ENCODE measurements at places on chromosomes 6 and 20. TPM values are rescaled to one million over a fixed set of nuclear protein-coding genes. Genes with fewer than 3 reads are reported as not detected.

DNA sequence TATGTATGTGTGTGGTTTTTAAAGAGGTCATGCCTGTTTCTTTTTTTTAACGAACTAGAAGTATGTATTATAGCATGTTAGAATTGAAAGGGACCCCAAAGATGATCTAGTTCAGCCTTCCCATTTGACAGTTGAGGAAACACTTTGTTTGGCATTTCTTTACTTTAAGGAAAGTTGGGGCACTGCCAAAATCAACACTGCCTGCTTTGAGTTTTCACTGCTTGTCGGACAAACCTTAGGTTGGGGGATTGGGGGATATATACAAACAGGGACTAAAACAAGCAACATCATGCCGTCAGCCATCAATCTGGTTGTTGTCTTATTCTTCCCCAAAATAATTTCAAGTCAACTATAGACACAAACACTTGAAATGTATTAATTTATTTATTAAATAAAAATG lies 14.1 kb upstream of the CALHM6 start:
- peaks cover 11% of the 10 kb centered on the region for H3K4me1 ChIP-seq
- no peak for DNase-seq
- peaks cover 22% of the 10 kb centered on the region for H3K27me3 ChIP-seq
- H3K4me3 ChIP-seq: no peak overlapping the region

DNA sequence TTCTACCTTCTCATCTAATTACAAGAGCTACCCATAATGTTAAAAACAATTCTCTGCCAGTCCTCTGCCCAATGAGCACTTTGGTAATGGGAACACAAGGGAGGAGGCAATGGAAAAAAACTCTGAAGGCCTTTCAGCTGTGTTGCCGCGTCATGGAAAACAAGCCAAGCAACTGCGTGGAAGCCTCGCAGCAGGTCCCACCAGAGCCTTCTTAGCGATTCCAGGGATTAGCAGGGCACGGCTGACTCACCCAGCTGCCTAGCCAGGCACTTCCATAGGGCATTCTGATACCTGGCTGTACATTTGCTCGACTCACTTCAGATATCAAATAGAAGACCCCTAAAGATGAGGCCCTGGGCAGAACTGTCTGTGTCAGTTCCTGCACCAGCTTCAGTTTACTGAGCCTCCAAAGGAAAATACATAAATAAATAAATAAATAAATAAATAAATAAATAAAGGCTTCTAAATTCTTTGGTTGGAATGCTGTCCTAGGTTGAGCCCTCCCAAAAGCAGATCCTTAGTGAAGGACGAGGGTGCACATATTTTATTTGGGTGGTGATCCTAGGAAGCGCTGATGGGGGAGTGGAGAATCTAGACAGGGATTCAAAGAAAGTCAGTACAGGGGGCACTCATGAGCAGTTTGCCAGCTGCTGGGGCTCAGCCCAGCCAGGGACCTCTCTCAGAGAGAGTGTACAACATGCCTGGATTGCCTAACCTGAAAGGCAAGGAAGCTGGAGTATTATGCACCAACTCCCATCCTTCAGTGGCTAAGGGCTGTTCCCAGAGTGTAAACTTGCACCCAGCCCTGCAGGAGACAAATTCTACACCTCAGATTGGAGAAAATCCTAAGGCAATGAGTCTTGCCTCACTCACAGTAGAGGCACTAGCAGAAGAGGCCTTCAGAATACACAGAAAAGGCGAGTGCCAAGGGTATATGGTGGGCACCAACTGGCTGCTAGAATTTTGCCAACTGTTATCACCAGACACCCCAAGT lies 18.2 kb downstream of the SNAP25 start:
- no peak overlapping the region for H3K27ac ChIP-seq
- no peaks in the 10 kb centered on the region for H3K36me3 ChIP-seq

DNA sequence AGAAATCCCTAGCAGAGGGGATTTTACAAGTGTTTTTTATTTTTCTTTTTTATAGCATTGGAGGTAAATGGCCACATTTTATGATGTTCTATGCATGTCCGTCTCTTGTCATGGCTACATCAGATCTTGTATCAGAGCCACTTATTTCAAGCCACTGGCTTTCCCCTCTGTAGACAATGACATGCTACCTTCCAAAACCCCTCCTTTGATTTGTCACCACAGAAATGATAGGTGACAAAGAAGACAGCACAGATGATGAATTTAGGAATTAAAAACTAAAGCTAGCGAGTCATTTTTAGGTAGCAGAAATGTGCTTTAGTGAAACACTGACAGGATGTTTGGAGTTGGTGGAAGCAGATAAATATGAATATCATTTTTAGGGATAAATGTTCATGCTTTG lies 20.8 kb downstream of the PLCB1 start:
- no peaks in the 10 kb centered on the region for H3K36me3 ChIP-seq
- no peak overlapping the region for H3K4me3 ChIP-seq
- DNase-seq: no peak
- H3K27ac ChIP-seq: no peak overlapping the region
- no peaks in the 10 kb centered on the region for H3K27me3 ChIP-seq
- H3K4me1 ChIP-seq: peaks cover 45% of the 10 kb centered on the region

DNA sequence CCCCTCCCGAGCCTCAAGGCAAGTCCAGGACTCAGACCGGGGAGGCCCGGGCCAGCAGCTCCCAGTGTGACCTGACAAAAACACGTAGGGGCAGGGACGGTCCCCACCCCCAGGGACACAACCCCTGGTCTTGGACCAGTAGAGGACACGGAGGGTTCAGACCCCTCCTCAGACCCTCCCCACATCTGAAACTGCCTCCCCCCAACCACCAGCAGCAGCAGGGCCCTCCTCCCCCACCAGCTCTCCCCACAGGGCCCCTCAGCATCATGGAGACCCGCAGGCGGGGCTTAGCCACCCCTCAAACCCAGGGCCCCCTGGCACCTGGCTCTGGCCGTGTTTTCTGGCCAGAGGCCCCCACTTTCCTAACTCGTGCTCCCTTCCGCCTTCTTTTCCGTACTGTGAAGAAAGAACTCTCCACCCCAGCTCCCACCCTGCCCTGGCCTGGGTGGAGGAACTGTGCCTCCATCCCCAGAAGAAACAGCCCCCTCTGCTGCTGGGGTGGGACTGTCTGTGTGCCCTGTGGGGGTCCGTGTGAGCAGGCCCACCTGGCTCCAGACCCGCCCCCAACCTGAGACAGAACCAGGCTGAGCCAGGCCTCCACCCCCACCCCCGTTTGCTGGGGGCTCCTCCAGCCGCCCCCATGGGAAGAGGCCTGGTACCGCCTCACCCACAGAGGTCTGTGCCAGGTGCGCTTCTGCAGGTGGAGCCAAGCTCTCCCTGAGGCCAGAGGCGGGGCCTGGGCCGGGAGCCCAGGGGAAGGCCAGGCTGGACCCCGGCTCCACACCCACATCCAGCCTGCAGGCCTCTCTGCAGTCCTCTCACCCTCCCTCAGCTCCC lies 39.0 kb upstream of the MDFI start:
- H3K27me3 ChIP-seq: peaks cover 4% of the 10 kb centered on the region
- H3K4me1 ChIP-seq: peaks cover 6% of the 10 kb centered on the region
- H3K4me3 ChIP-seq: no peak overlapping the region

GRCh38 chr6:39157511-39157910 lies 42.5 kb upstream of the SAYSD1 start:
- peaks cover 7% of the 10 kb centered on the region for H3K36me3 ChIP-seq
- H3K27me3 ChIP-seq: no peaks in the 10 kb centered on the region
- H3K4me3 ChIP-seq: no peak overlapping the region
- DNase-seq: no peak

DNA sequence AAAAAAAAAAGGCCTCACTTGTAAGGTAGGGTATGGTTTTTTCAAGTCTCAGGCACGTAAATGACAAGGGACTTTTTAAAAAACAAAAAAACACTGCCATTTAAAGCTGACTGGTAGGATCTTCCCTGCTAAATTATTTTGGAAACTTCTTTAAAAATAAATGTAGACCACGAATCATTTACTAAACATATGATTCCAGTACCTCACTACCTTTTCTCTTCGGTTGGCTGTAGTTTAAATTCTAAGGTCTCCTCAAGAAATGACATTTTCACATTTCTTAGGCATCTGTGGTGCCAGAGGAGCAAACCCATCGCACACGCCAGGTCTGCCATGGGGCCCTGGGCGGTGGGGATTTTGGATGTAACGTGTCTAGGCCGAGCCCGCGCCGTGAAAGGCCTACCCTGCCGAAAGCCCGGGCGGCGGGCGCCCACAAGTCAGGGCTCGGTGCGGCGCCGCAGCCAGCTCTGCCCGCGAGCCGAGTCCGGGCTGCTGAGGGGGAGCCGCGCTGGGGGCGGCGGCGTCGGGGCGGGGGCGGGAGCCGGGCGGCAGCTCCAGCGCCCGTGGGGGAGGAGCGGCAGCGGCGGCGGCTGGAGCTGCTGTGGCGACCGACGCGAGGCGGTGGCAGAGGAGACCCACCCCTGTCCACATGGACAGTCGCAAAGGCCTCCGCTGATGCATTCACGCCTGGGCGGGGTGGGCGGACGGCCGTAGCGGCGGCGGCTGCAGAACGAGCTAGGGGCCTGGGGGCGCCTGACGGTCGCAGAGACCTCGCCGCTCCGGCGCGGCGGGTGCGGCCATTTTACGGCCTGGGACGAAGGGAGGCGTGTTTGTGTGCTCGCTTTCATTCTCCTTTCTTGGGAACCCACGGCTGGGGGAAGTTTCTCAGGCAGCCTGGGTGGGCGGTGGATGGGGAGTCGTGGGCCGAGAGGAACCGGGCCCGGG lies at the start of gene SENP6:
TSS of gene SENP6 (plus strand) at position 577 of the 942 bp plus-strand sequence. CDS start 645 bp downstream, outside the sequence.
- peak within 1 kb of the TSS; percentile 98 for H3K4me3 ChIP-seq
- peaks cover 47% of the 10 kb centered on the region for H3K4me1 ChIP-seq
- H3K27ac ChIP-seq: peak within 1 kb of the TSS; percentile 98
- DNase-seq: peak; percentile 81
- H3K36me3 ChIP-seq: peaks cover 21% of the 10 kb centered on the region

DNA sequence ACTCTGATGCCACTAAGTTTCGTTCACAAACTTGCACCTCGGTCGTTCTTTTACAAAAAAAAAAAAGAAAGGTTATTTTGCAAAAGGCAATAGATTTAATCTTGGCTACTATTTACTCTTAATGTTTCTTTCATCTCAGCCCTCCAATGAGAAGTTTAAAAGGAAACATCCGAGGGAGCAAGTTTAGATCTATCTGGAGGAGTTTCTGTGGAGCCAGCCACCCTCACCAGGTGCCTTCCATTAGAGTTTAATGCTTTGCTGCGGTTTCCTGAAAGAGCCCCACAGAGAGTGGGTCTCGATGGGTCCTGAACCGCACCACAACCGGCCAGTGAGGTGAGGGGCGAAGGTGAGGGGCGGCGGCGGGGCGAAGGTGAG lies 632 bp downstream of the PRKN start:
- no peak for DNase-seq
- H3K4me3 ChIP-seq: peak overlapping the region; percentile 94
- H3K27ac ChIP-seq: peak overlapping the region; percentile 92
- H3K4me1 ChIP-seq: peaks cover 18% of the 10 kb centered on the region

DNA sequence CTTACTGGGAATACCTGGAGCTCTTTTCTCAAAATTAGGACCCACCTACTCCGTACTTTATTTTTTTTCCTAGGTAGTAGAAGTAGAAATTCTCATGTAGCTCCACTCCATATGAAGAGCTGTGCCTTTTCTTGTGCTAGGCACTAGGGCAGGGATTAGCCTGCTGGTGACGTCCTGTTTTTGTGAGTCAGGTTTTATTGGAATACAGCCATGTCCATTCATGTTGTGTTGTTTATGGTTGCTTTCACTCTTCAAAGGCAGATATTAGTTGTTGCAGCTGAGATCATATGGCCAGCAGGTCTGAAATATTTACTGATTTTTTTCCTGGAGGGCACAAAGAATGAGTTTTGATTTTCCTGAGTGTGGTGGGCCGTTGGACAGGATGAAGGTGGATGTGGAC lies 20.5 kb downstream of the XRN2 start:
- H3K36me3 ChIP-seq: peaks cover 55% of the 10 kb centered on the region
- no peaks in the 10 kb centered on the region for H3K27me3 ChIP-seq
- peaks cover 52% of the 10 kb centered on the region for H3K4me1 ChIP-seq
- DNase-seq: no peak
- H3K27ac ChIP-seq: no peak overlapping the region

DNA sequence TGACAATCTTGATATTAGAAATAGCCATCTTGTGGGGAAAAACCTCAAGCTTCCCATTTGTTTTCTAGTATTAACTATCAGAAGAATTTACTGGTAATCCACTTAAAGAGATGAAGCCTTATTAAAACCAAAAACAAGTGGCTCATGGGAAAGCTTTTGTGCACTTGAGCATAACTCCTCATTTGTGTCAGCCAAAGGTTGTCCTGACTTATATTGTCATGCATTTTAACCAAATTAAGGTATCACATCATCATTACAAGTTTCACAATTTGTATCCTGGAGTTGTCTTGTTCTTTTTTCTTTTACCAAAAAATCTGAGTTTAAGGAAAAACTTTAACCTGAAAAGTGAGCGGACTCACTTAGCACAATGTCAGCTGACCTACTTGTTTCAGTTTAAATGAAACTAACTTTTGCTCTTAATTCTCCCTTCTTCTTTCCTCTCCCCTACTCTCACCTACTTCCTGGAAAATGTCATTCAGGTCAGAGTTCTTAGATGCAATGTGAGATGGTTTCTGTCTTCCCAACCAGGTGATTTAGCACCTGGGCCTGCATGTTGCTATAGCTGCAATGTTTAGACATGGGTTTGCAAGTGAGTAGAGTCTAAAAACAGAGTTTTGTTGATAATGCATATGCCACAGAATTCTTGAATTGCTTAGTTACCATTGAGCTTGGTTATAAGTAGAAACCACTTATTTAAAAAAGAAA lies 82.8 kb downstream of the TNFAIP3 start:
- peaks cover 23% of the 10 kb centered on the region for H3K4me1 ChIP-seq
- peaks cover 3% of the 10 kb centered on the region for H3K27me3 ChIP-seq
- H3K27ac ChIP-seq: peak overlapping the region; percentile 60
- no peak for DNase-seq
- H3K36me3 ChIP-seq: no peaks in the 10 kb centered on the region
- H3K4me3 ChIP-seq: no peak overlapping the region

DNA sequence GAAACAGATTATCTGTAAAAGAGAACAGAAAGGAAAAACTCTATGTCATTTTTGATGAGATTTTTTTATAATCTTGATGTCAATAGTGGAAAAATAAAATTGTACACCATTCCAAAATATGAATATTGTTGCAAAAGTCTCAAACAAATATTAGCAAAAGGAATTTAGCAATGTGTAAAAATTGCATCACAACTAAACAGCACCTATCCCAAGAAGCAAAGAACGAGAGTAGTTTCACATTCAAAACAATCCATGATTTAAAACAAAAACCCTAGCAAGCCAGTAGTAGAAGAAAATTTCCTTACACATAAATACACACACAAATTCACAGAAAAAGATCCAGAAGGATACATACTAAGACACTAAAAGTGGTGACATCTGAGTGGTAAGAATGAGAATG lies 38.4 kb downstream of the LCA5 start:
- H3K27ac ChIP-seq: no peak overlapping the region
- no peak overlapping the region for H3K4me3 ChIP-seq
- DNase-seq: no peak

GRCh38 chr6:149628875-149629510 lies 19.5 kb downstream of the KATNA1 start:
- peaks cover 8% of the 10 kb centered on the region for H3K4me1 ChIP-seq
- H3K27ac ChIP-seq: peak overlapping the region; percentile 3
- H3K27me3 ChIP-seq: no peaks in the 10 kb centered on the region
- no peak overlapping the region for H3K4me3 ChIP-seq
- H3K36me3 ChIP-seq: peaks cover 11% of the 10 kb centered on the region
- no peak for DNase-seq

GRCh38 chr6:105771313-105771970 lies 314.7 kb upstream of the PRDM1 start:
- no peak overlapping the region for H3K27ac ChIP-seq
- H3K4me3 ChIP-seq: no peak overlapping the region
- H3K27me3 ChIP-seq: no peaks in the 10 kb centered on the region
- DNase-seq: no peak
- H3K4me1 ChIP-seq: no peaks in the 10 kb centered on the region

GINS1 gene
- 33.9 TPM for total RNA-seq

PDCD2 gene
- 158 TPM for total RNA-seq

C6orf132 gene
- 0.18 TPM for total RNA-seq

IL17A gene
- not detected for total RNA-seq

OR2H2 gene
- total RNA-seq: not detected

CST4 gene
- not detected for total RNA-seq

SIRPG gene
- total RNA-seq: 34.1 TPM

All from activated naive CD8-positive, alpha-beta T cell treated with anti-CD3 and anti-CD28 coated beads for 36 hours (primary cell).